ENCODE measurements at places on chromosomes 1 and 21. TPM values are rescaled to one million over a fixed set of nuclear protein-coding genes. Genes with fewer than 3 reads are reported as not detected.

DNA sequence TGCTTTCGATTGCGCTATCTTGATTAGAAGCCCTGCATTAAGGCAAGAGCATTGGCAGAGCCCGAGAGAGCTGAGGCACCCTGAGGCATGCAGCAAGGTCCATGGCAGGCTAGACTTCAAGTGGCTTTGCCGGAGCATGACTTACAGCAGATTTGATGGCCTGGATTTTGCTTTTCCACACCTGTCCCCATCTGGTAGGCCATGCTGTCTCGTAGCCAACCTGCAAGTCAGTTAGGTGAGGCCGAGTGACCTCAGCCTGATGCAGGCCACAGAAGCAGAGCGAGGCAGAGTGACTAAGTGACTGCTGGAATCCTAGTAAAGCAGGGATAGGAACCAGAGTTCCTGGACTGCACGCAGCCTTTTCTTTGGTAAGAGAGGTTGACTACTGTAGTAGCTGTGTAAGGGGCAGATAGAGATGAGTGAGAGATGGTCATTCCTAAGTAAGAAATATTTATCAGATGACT is 148.9 kb downstream of the PBX1 start:
- H3K4me1 ChIP-seq: no peaks in the 10 kb centered on the region
- H3K4me3 ChIP-seq: no peak overlapping the region
- no peak overlapping the region for H3K27ac ChIP-seq
- H3K36me3 ChIP-seq: no peaks in the 10 kb centered on the region
- no peaks in the 10 kb centered on the region for H3K27me3 ChIP-seq

DNA sequence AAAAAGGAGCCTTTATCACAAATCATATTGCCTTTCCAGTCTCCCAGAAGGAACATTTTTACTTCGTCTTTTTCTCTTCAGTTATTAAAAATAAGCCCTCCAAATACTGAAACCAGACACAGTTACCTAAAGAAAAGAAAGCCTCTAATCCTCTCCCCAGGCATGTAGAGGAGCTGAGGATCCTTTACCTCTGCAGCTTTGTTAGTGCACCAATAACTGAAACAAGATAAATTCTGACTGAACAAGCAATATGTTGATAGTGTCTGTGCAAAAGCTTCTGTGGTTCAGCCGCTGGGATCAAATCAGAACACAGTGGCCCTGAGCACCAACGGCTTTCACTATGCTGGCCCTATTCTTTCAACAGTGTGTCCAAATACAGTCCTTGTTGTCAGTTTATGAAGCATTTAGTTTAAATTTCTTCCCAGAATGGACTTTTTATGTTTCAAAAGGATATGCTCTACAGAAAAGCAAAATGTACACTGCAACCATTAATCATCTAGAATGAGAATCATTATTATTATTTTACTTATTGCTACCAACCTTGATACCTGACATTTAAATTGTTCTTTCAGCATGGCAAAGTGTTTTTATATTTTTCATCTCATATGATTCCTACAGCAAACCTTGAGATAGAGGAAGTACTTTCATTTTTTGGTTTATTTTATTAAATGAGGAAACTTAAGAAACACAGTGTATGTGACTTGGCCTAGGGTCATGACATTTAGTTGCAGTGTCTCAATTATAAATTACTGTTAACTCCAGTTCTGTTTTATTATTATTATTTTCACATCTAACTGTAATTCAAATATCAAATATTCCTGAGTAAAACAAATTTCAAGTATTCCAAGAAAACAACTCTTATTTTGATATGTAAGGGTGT is 217.9 kb downstream of the NEGR1 start:
- H3K27ac ChIP-seq: no peak overlapping the region
- no peaks in the 10 kb centered on the region for H3K27me3 ChIP-seq
- H3K4me3 ChIP-seq: no peak overlapping the region
- no peak for DNase-seq
- H3K36me3 ChIP-seq: no peaks in the 10 kb centered on the region

DNA sequence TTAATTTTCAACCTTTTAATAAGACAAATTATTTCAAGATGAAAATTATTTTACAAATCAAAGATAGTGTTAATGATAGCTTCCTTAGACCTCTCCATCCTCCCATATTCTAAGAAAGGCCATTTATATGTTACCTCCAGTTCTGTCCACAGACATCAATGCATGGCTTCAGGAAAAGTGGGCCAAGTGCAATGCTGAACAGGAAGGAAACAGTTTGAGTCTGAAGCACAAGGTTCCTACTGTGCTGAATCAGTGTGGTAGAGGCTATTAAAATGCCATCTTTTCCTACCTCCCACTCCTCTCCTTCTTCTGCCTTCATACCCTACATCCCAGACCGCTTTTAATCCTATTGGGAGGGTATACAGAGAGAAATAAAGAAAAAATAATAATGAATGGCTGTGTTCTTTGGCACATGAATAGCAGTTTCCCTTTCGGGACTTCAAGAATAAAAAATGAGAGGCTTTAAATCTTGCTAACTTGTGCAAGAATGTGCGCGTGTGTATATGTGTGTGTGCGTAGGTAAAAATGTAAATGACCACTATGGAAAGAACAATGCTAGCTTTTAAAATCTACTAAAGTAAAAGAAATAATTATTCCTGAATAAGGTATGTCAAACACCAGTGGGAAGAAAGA is 62.6 kb upstream of the C1orf105 start:
- H3K36me3 ChIP-seq: no peaks in the 10 kb centered on the region
- peaks cover 66% of the 10 kb centered on the region for H3K4me1 ChIP-seq
- no peak for DNase-seq
- peak overlapping the region; percentile 11 for H3K4me3 ChIP-seq

The YY1AP1 gene
- total RNA-seq: 56.2 TPM

The CFHR1 gene
- total RNA-seq: not detected

The S100A16 gene
- not detected for total RNA-seq

DNA sequence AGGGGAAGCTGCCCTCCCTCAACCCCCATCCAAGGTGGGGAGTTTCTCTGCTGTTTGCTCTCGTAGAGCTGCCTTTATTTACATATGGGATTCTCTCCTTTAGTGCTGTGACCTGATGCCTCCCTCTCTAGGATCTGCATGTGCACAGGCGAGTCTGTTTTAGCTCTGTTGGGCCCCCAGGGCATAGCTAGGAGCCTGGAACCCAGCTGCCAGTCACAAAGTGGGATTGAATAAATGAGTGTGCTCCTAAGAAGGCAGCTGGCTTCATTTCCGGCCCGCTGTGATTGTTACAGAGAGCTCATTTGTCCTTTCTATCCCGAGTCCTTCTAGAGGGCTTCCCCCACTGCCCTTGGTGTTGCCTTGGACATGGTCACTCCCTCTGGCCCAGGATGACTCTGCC is 176.6 kb downstream of the GRIK3 start:
- no peak overlapping the region for H3K4me3 ChIP-seq
- DNase-seq: no peak
- H3K4me1 ChIP-seq: no peaks in the 10 kb centered on the region
